ENCODE measurements at places on chromosomes 7 and 10.

GRCh38 chr10:27536437-27536836, 32.3 kb downstream of the RAB18 start:
- DNase-seq = no peak

DNA sequence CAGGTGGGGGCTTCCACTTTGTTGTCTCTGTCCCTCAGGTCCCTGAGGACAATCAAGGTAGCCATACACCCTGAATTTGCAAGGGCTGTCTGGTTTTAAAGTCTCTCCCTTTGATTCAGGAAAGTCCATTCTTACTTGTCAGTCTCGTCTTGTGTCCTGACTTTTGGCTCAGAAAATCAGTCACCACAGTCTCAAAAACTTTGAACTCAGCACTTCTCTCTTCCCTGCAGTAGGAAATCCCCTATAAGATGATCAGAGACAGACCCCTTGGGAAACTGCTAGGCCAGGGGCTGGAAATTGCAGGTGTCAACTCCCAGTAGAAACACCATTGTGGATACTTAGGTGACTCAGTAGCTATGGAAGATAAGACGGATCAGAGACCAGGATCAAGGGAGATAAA, 73.1 kb downstream of the CDC123 start:
- DNase-seq = no peak

- DNase-seq = no peak
Observed at GRCh38 chr7:66283003-66283920, 78.1 kb downstream of the TPST1 start.

DNA sequence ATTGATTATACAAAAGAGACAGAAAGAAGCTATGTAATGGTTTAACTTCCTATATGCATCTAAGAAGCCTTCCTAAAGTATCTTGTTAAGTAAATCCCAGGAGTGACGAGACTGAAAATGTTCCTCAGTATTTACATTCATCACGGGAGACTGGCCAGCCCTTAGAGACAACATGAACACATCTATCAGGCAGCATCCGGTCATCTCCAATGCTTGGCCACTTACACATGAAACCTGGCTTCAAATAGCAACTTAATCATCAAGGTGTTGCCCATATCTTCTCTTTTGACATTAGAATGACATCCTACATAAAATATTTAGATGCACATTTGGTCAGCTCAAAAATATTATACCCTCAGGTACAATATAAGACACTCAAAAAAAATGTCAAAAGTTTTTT, 33.8 kb downstream of the ERCC6 start:
- DNase-seq = no peak

All from NCI-H345 (cell line).